ENCODE measurements at places on chromosomes 11 and 22.

- no peak for DNase-seq
Measured at GRCh38 chr11:36308577-36308976, 12.5 kb downstream of the PRR5L start.

DNA sequence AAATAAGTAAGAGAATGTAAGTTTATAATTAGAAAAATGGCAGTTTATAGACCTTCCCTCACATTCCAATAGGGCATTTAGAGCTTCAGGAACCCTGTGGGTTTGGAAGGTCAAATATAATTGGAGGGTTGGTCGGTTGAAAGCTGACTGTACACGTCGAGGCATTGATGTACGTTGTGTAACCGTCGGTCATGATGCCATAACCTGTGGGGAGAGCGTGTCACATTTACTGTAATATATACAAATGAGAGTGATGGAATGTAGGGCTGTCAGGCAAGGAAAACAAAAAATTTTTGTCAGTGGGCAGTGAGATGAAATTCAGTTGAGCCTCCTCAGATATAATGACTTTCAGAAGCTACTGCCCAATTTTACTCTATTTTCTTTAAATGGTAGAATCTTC lies 88.5 kb downstream of the ARL14EP start:
- no peak for DNase-seq

GRCh38 chr22:36257948-36258670 lies 5.2 kb downstream of the APOL1 start:
- DNase-seq: no peak

GRCh38 chr11:112292785-112293407 lies 32.2 kb upstream of the PLET1 start:
- peak; percentile 67 for DNase-seq

DNA sequence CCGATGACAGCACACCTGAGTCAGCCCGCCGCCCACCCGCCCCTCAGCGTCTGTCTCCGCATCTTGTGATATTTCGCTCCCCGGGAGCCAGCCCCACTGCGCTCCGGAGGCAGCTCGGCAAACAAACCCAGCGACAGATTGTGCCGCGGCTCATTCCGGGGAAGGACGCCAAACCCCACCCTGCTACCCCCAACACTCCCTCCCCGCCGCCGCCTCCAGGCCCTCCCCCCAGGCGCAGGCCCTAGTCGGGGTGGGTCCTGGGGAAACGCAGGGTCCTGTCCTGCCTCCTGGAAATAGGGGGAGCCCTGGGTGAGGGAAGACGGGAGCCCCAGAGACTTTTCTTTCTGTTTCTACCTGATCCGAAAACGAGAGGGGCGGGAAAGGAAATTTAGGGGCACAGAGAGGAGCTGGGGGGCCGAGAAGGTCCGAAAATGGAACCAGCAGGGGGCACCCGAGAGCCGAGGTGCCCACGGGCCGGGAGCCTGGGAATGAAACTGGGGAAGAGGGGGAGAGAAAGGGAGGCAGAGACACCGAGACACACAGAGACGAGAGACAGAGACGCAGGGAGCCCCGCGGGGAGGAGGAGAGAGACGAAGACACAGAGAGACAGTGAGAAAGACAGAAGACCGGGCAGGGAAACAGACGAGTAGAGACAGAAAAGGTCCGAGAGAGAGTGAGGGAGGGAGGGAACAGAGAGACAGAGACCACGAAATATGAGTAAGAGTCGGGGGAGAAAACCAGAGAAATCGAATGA lies 1.7 kb upstream of the RTN4RL2 start:
- DNase-seq: no peak

- DNase-seq: no peak
Measured at GRCh38 chr22:19117111-19117512, 5.1 kb downstream of the DGCR2 start.

DNA sequence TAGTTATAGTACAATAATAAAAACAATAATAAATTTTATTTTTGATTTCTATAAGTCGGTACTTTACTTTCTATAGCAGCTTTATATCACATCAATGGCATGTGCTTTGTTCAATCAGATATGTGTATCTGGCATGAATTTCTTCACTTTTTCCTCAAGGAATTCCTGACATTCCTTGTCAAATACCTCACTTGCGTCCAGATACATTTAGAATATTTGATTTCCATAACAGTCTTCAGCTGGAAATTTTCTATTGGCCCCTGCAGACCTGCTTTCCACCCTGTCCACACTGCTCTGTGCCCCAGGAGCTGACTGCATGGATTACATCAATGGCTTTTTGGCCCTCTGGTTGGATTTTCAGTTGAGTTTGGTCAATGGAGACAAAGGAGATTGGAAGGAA lies 93.2 kb downstream of the FAR1 start:
- no peak for DNase-seq

GRCh38 chr22:41132550-41132949 lies 40.2 kb downstream of the EP300 start:
- no peak for DNase-seq

GRCh38 chr11:128555606-128556005 lies 31.8 kb downstream of the ETS1 start:
- no peak for DNase-seq

- DNase-seq: no peak
Measured at GRCh38 chr11:45678976-45679375, 13.6 kb upstream of the CHST1 start.

- no peak for DNase-seq
Measured at GRCh38 chr11:126081915-126082250, 19.2 kb upstream of the CDON start.

- DNase-seq: no peak
Measured at GRCh38 chr22:28395920-28396753, 283.5 kb downstream of the TTC28 start.

GRCh38 chr11:119622454-119623143 lies 106.4 kb downstream of the NECTIN1 start:
- DNase-seq: no peak

DNA sequence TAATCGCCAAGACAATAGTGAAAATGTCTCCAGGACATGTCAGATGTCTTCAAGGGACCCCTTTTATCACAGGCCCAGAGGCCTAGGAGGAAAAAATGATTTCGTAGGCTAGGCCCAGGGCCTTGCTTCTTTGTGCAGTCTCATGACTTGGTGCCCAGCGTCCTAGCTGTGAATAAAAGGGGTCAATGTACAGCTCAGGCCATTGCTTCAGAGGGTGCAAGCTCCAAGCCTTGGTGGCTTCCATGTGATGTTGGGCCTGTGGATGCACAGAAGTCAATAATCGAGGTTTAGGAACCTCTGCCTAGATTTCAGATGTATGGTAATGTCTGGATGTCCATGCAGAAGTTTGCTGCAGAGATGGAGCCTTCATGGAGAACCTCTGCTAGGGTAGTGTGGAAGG lies 20.7 kb upstream of the MTMR2 start:
- DNase-seq: no peak

DNA sequence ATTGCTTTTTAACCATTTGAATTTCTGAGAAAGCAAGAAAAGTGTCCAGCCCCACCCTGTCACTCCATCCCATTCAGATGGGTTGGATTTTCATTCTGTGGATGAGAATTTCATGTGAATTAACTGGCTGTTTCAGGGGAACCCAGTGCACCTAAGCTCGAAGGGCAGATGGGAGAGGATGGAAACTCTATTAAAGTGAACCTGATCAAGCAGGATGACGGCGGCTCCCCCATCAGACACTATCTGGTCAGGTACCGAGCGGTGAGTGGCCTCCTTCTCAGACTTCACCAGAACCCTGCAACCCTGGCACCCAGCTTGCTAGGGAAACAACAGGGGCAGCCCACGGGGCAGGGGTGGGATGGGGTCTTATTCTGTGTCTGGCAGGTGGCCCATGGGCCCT lies 58.6 kb upstream of the TTC12 start:
- no peak for DNase-seq

GRCh38 chr11:28483072-28483867 lies 375.1 kb downstream of the METTL15 start:
- DNase-seq: peak; percentile 69

- no peak for DNase-seq
Measured at GRCh38 chr22:46060292-46061123, 83.5 kb upstream of the WNT7B start.

- no peak for DNase-seq
Measured at GRCh38 chr11:70772950-70773349, 374.6 kb downstream of the CTTN start.

DNA sequence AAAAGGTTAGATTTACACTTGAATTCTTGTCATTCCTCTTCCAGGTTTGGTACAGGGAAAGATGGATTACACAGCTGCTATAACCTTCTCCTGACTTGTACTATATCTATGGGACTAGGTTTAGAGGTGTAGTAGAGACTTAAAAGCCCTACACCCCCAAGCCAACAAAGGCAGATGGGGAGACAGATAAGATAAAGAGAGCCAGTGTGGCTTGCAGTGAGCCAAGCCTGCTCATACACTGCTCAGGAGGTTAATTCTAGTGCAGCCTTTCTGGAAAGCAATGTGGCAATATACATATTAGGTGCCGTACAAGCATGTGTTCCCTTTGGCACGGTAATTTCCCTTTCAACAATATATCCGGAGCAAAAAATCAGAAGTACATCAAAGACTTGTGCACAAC lies 10.8 kb downstream of the SIK3 start:
- no peak for DNase-seq

- DNase-seq: no peak
Measured at GRCh38 chr11:36837831-36838437, 239.9 kb upstream of the RAG2 start.

- no peak for DNase-seq
Measured at GRCh38 chr22:20065896-20066616, 14.0 kb upstream of the DGCR8 start.

GRCh38 chr11:71518506-71519471 lies 8.3 kb upstream of the KRTAP5-7 start:
- no peak for DNase-seq

DNA sequence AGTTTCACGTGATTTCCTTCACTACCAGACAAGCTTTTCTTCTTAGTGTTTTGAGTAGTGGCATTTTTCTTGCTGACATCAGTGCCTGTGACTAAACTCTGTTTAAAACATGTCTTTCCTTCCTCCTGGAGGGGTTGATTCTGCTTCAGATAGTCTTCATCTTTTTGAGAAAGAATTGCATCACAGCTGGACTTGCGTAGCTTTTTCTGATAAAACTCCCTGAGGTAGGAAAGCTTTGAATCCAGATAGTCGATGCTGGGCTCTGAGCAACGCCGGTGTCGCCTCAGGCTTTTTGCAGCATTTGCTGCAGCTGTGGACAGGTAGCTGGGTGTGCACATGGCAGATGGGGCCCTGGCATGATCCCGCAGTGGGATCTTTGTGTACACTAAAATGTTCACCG lies 131.7 kb downstream of the ARHGAP20 start:
- no peak for DNase-seq

DNA sequence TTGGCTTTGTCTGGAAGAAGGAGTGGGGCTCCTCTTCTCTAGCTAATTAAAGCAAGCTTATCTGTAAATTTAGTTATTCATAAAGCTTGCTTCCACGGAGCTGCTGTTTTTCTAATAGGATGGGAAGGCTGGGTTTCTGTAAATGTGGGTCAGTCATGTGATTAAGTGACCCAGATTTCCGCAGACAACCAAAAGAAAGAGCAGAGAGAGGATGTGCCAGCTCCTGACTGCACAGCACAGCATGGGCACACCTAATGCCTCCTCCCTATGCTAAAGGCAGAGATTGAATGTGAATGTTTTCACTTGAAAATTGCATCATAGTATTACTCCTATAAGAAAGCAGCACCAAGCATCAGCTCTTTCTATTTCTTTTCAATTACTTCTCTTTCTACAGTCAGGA lies 160.2 kb downstream of the FAT3 start:
- no peak for DNase-seq

GRCh38 chr11:72781313-72782080 lies 12.3 kb downstream of the STARD10 start:
- DNase-seq: no peak

DNA sequence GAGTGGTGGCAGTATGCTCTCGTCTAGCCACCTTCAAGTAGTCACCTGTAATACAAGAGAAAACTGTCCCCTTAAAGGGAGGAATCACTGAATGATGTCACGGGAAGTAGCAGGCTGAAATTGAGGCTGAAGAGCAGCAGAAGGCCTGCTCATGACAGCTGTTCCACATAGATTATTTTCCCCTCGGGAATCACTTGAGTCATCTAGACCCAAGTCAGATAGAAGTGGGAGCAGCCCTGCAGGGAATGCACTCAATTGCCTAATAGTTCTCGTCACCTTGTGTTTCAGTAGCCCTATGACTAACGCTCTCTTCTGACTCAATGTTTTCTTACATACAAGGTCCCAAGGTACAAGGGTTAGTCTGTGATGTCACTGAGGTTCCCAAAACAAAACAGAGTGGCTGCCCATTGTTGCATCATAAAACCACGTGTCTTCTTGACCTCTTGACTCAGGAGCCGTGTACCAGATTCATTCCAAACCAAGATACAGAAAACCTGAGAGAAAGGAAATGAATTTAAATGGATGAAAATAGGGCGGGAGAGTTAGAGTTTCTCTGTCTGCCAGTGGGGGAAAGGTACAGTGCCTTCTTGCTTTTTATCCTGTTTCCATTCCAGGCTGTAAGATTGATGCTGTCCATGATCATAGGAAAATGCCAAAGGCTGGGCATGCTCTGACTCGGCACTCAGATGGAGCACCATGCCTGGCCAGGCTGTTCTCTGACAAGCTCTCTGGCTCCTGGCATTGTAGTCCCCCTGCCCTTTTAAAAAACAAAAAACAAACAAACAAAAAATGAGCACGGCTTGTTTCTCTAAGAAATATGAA lies 21.6 kb upstream of the C11orf96 start:
- no peak for DNase-seq

- DNase-seq: no peak
Measured at GRCh38 chr11:68773521-68774193, 22.3 kb upstream of the TESMIN start.

- DNase-seq: no peak
Measured at GRCh38 chr11:123377355-123377754, 52.7 kb upstream of the GRAMD1B start.

- no peak for DNase-seq
Measured at GRCh38 chr11:76501526-76502202, 56.8 kb downstream of the EMSY start.

GRCh38 chr11:116517584-116517983 lies 255.2 kb downstream of the BUD13 start:
- no peak for DNase-seq

DNA sequence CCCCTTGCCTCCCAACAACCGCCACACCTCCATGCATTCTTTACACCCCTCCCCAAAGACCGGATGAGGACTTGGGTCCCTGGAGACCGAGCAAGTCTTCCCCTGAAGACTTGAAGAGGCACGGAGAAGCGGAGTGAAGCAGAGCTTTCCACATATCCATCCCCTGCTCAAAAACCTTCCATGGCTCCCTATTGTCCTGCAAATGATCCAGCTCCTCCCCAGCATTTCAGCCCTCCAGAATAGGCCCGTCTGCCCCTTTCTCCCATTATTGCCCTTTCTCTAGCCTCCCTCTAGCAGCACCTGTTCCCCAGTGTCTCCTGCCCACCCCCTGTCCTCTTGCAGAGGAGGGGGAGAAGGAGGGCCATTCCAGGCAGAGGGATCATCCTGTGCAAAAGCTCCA lies 59.8 kb downstream of the CYTH4 start:
- no peak for DNase-seq

- no peak for DNase-seq
Measured at GRCh38 chr11:29361369-29361768, 655.5 kb downstream of the KCNA4 start.

DNA sequence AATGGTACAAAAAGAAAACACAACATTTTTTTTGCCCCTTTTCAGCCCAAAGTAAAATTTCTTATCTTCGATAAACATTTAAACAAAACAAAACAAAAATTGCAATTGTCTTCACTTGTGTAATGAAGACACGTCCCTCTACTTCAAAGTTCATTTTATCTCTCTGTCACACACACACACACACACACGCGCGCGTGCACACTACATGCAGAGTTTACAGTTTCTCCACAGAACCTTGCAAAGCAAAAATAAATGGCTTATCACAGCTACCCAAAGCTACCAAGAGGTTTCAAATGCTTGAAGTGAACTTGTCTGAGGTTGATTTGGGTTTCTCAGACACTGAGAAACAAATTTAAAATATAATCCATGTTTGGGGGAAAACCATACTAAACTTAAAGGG lies 72.3 kb downstream of the ETS1 start:
- DNase-seq: no peak

Measured in LNCaP clone FGC (cell line).